ENCODE measurements at places on chromosomes 16 and 17. TPM values are rescaled to one million over a fixed set of nuclear protein-coding genes. Genes with fewer than 3 reads are reported as not detected.

The STARD3 gene
- 47.3 TPM for total RNA-seq

- DNase-seq: no peak
Observed at GRCh38 chr17:71850812-71851211, 270.0 kb upstream of the SOX9 start.

The DHRS13 gene
- total RNA-seq: 3.7 TPM

The GAS2L2 gene
- 0.50 TPM for total RNA-seq

GRCh38 chr17:83052241-83052564 is 27.2 kb upstream of the METRNL start:
- DNase-seq: no peak

DNA sequence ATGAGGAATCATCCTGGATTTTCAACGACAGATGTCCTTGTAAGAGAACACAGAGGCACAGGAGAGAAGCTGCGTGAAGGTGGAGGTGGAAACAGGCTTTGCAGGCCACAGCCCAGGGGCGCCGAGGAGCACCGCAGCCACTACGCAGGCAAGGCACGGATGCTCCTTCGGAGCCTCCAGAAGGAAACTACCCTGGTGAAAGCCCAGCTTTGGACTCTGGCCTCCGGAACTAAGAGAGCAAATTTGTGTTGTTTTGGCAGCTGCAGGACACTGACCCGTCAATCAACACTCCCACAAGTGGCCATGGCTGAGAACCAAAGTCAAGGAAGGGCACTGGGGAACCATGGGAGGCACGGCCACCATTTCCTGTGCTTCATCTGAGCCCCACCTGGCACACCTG is 3.4 kb downstream of the ARL16 start:
- no peak for DNase-seq

DNA sequence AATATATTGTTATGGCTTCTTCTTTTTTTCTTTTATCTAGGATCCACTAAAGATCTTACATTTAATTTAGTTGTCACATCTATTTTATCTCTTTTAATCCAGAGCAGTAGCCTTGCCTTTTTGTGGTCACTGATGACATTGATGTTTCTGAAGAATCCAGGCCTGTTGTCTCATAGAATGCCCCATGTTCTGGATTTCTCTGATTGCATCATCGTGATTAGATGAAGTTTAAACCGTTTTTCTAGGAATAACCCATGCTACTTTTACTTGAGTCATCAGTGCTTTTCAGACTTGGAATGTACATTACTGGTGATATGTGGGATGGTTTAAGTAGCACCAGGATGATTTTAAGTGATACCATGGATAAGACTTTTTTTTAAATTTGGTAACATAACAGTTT is 106.4 kb upstream of the CES5A start:
- no peak for DNase-seq

- DNase-seq: no peak
Observed at GRCh38 chr16:53882310-53882709, 178.4 kb downstream of the FTO start.

GRCh38 chr17:63538693-63539595 is 11.3 kb upstream of the DCAF7 start:
- no peak for DNase-seq

The SPATA22 gene
- not detected for total RNA-seq

DNA sequence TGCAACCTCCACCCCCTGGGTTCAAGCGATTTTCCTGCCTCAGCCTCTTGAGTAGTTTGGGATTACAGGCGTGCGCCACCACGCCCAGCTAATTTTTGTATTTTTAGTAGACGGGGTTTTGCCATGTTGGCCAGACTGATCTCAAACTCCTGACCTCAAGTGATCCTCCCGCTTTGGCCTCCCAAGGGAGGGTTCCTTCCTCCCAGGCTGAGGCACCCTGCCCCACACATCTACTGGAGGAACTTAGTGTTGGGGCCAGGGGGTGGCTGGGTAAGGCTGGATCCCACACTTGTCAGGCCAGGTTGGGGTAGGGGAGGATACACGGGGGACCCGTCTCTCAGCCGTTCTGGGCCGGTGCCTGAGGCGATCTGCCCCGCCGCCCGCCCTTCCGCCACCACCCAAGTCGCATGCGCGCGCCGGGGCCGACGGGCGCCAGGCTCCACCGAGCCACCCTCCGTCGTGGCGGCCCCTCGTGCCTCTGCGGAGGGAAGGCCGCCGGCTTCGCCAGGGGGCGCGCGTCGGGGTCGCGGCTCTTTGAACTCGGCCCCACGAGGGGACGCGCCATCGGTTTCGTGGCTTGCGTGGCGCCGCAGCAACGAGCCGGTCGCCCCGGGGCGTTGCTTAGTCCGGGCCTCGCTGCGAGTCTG is 15.9 kb downstream of the GRB7 start:
- no peak for DNase-seq

GRCh38 chr17:73802314-73802713 is 158.1 kb upstream of the SDK2 start:
- no peak for DNase-seq

The SCNN1G gene
- not detected for total RNA-seq

DNA sequence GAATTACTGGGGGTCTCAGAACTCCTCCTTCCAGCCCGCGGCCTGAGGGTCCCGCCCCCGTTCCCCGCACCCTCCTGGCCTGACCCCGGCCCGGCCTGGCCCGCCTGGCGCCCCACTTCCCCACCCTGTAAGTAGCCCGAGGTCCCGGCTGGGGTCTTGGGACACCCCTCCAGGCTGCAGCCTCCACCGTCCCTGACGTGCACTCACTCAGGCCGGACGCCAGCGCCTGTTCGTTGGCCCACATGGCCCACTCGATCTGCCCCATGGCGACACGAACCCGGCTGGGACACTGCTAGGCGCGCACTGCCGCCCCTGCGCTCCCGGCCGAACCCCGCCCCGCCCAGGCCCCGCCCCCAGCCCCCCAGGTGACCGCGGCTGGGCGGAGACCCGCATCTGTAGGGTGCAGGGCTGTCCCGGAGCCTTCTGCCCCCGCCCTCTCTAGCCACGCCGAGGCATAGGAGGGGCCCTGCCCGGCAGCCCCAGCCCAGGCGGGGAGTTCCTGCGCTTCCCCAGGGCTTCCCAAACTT is at the start of gene CYBA:
TSS of gene CYBA (minus strand) at position 305 of the 527 bp plus-strand sequence. CDS start at position 265, 40 bp downstream.
- peak; percentile 94 for DNase-seq

DNA sequence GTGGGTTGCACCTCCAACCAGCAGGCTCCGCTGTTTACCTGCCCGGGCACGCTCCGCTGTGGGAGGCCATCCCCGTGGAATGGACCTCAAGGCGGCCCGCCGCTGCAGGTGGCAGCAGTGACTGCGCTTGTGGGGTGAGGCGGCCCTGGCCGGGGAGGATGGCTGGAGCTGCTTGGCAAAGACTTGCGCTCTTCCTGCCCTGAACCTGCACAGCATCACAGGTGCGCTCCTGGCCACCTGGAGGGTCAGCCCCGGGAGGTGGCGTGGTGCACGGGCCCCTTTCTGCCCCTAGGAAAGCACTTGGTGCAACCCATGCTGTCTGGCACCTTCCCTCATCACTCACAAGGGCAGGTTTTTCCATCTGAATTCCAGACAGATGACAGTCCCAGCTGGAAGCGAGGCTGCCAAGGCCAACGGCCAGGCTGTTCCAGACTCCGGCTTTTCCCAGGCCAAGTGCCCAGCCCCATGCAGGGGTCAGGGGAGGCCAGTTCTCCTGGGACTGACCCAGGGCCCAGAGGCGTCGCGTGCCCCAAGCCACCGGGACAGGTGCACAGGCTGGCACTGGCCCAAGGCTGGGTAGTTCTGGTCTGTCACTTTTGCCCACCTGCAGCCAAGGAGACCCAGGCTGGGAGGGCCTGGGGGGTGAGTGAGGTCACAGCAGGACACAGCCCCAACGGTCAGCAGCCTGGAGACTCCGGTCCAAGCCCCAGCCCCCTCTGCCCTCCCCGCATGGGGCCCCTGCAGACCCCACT is 13.3 kb downstream of the UTS2R start:
- no peak for DNase-seq

GRCh38 chr17:35774499-35774898 is 13.8 kb downstream of the C17orf50 start:
- no peak for DNase-seq

GRCh38 chr17:66290101-66290722 is 12.2 kb upstream of the PRKCA start:
- DNase-seq: no peak

The STX1B gene
- total RNA-seq: 0.92 TPM

The CPHXL2 gene
- not detected for total RNA-seq

The OR4D1 gene
- not detected for total RNA-seq

DNA sequence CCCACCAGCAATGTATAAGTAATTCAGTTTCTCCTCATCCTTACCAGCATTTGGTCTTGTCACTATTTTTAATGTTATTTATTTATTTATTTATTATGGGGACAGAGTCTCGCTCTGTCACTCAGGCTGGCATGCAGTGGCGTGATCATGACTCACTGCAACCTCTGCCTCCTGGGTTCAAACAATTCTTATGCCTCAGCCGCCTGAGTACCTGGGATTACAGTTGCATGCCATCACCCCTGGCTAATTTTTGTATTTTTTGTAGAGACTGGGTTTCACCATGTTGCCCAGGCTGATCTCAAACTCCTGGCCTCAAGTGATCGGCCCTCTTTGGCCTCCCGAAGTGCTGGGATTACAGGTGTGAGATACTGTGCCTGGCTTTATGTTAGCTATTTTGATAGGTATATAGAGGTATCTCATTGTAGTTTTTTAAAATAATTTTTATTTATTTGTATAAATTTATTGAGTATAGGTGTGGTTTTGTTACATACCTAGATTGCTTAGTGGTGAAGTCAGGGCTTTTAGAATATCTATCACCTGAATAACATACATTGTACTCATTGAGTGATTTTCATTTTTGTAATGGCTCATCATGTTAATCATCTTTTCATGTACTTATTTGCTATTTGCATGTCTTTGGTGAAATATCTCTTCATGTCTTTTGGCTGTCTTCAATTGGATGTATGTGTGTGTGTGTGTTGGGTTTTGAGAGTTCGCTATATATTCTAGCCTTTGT is 53.3 kb downstream of the TANC2 start:
- no peak for DNase-seq

The KLHDC4 gene
- 41.5 TPM for total RNA-seq

The SRL gene
- 1.3 TPM for total RNA-seq

GRCh38 chr16:4580250-4580649 is 24.1 kb downstream of the C16orf96 start:
- no peak for DNase-seq

The SULT1A2 gene
- 1.8 TPM for total RNA-seq

The ITGB3 gene
- total RNA-seq: 48.6 TPM

DNA sequence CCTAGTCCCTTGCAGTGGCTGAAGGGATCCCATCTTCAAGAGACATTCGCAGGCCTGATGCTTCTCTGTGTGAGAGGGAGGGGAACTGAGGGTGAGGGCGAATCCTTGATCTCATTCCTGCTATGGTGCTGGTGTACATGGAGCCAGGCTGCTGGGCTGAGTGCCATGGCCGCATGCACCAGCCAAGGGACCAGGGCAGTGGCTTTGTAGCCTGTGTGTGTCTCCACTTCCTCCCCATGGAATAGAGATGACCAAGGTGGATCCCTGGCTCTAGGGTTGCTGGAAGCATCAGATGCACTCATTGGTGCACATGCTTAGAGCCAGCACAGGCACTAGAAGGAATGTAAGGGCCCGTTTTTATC is 195.0 kb downstream of the FOXL1 start:
- DNase-seq: no peak

- DNase-seq: no peak
Observed at GRCh38 chr17:35786941-35787432, 8.5 kb downstream of the MMP28 start.

DNA sequence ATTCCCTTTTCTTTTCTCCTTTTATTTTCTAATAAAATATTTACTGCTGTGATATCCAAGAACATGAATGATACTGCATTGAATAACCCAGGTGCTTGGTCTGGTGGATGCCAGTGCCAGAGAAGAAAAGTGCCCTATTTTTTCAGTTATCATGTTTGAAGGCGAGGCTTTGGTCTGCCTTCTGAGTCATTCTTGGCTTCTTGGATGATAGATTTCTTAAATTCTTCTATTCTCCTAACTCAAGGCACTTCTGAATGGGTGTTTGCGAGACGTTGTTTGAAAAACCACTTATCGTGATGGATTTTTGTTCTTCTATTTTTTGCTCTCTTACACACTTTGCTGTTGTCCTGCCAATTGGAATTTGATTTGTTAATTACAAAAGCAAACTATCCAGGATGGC is 66.7 kb downstream of the FTO start:
- no peak for DNase-seq

DNA sequence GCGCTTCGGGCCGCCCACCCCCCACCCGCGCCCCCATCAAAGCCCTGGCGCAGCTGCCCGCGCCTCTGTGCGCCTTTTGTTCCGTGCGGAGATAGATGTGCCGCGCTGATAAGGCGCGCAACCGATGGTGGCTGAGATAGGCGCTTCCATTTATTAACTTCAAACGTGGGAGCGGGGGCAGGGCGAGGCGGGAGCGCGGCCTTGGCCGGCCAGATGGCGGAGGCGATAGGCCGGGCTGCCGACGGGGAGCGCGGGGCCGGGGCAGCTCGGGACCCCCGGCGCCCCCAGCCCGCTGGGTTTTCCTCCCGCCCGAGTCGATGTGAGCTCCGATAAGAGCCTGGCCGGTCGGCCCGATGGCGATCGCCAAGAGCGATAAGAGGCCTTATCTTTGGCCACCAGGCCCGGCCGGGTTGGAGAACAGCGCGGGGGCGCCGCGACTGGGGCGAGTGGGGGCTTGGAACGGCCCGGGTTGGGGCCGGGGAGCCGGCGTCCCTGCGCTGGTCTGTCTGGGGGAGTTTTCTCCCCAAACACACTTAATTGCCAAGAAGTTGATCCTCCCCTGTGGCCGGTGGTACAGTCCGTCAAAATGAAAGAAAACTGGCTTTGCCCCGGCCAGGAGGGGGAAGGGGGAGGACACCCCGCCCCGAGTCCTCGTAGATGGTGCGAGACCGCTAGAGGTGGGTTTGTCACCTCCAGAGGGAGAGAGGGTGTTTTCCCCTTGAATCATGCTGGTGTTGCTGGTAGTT is 2.7 kb downstream of the ZFPM1 start:
- no peak for DNase-seq

- no peak for DNase-seq
Observed at GRCh38 chr17:16940116-16940881, 31.6 kb downstream of the TNFRSF13B start.

GRCh38 chr17:64785011-64785421 is 122.9 kb upstream of the SMURF2 start:
- no peak for DNase-seq

The MYO15A gene
- 0.83 TPM for total RNA-seq

The SLC6A2 gene
- 0.19 TPM for total RNA-seq

The PDILT gene
- not detected for total RNA-seq

- no peak for DNase-seq
Observed at GRCh38 chr17:41407226-41407625, 9.8 kb upstream of the KRT31 start.

DNA sequence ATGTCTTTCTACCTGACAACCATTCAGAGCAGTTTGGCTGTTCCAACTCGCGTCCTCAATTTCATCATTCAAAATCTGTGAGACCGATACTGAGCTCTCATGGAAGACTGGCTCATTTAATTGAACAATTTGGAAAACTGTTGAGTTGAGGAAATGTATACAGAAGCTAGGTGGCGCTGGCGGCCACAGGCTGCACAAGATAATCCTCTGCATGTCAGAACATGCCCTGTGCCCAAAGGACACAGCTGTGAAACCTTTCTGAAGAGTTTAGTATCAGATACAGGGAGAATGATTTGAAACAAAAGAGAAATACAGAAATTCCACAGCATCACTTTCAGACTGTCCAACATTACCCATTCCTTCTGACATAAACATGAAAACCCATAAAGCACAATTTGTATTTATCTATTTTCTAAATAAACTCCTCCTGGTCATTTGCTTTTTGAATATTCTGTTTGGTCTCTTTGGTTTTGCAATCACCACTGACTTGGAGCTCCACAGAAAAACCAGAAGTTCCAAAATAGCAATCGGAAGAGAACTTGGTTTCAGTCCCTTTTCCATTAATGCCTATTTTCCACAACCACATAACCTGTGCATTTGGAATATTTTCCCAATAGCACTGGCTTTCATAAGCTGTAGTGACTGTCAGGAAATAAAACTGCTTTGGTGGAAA is 192.8 kb downstream of the MAP2K6 start:
- no peak for DNase-seq

Measured in esophagus muscularis mucosa (tissue), 4 donors.